ENCODE measurements at places on chromosomes 2 and 18.
A peak's percentile ranks its signal among the peaks of the same experiment; 100 is the strongest.

DNA sequence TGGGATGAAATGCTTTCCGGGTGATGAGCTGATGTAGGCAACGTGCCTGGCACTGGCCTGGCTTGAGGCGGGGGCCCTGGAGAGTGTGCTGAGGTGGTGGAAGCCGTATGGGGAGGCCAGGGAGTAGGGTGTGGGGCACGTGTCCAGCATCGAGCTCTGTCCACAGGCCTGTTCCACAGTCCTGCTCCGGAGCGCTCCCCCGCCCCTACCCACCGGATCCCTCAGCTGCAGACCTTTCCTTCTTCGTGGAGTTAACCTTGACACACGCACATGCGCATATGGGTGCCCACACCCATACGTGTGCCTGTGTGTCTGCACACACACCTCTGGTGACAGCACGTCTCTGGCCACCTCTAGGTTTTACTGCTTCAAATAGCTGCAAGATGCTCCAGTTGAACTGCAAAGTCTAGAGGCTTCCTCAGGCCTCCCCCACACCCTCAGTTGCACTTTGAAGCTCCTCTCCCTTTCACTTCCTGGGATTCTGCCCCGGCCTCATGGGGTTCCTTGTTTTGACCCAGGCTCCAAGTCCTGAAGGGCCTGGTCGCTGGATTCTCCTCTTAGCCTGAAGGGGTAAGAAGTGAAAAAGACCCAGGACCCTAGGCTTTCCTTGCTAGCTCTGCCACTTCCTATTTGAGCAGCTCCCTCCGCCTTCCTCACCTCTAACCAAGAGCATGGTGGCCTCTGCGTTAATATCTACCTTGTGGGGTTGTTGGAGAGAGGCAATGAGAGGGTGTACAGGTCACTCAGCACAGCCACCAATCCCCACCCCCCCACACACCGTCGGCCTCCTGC is 49.5 kb downstream of the INHBB start:
- no peak for DNase-seq

GRCh38 chr2:80291656-80292055 is 12.9 kb downstream of the LRRTM1 start:
- DNase-seq: no peak

DNA sequence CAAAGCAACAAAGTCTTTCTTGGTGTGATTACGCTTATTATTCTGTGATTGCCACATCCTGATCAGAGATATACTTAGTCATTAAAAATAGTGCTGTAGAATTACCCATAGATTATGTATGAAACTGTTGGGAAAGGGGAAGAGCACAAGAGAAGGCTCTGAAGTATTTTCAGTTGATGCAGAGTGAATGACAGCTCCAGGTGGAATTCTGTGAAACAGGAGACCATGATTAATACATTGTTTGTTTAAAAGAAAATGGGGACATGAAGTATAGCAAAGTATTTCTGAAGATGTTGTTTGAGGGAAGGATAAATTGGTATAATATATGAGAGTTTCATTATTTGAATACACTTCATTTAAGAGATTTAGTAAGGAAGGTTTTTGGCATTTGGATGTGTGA is 307.6 kb upstream of the CDH20 start:
- no peak for DNase-seq

DNA sequence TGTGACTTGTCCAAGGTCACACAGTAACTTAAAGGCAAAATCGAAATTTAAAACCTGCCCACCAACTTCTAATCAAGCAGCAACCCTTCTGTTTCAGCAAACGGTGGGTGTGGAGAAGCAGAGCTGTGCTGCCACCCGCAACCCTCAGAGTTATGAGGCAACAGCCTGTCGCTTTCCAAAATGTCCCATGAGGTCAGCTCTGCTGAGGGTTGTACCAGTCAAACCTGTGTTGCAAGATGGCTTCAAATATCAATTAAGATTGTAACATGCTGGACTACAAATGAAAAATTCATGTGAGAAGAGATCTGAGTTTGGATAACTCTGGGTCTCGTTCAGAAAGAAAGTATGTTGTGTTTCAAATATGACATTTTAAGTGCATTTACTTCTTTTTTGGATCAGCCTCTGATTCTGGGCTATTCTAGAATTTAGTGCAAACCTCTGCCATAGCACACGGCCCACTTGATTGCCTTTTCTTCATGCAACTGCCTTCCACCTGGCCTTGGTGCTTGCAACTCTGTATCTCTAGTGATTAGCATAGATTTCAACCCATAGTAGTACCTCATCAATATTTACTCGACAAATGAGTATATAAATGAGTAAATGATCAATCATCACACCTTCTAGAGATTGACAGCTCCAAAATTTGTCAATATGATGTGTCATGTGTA is 69.3 kb downstream of the TIMM21 start:
- no peak for DNase-seq

GRCh38 chr2:68345129-68345875 is 19.8 kb upstream of the PLEK start:
- peak; percentile 20 for DNase-seq

DNA sequence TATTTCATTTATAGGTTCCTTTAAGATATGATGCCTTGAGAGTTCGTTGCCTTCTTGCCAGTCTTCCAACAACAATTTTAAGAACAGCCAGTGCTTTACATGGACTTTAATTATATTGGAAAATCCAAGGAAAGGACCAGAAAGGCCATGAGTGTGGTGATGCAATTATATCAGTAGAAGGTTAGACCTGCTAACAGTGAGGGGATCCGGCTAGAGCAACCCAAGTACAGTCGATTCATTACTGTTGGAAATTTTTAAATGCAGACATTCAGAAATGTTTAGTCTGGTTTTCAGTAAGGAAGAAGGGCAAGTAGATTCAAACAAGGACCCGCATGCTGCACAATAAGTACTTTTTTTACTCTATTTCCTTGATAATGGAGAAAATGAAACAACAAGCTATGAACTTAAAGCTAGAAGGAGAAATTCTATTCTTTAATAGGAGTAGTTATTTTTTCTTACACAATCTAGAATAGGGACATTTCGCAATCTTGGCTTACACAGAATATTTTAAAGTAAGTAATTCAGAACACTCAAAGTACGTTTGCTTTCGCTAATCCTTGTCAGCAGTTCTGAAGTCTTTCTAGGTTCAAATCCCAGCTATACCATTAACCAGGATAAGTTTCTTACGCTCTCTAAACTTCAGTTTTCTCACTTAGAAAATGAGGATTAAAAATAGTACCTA is 405.5 kb downstream of the MEIS1 start:
- no peak for DNase-seq

- DNase-seq: no peak
These were observed 49.2 kb downstream of the LPIN1 start for GRCh38 chr2:11795590-11795989.

Measured in WTC11 (cell line).